IMR-90 (cell line): ENCODE measurements at places on chromosomes 4 and X. TPM values are rescaled to one million over a fixed set of nuclear protein-coding genes. Genes with fewer than 3 reads are reported as not detected.

DNA sequence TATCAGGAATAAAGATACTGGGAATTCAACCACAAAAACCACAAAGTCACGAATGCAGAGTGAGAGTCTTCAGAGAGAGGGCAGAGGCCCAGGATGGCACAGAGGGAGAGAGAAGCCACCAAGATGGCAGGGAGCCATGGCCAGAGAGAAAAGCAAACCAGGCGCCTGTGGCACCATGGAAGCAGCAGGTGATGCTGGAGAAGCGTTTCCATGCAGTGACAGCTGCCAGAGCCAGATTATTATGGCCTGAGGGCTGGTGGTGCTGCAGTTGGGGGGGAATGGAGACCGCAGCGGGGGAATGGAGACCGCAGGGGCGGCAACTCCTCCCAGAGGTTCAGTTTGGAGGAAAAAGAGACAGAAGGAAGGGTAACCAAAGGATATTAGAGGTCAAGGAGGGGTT is 5.8 kb downstream of the TAFAZZIN start:
- no peaks in the 10 kb centered on the region for H3K4me1 ChIP-seq
- DNase-seq, result no peak
- no peak overlapping the region for H3K4me3 ChIP-seq
- H3K27me3 ChIP-seq, result no peaks in the 10 kb centered on the region
- H3K27ac ChIP-seq, result no peak overlapping the region
- peaks cover 13% of the 10 kb centered on the region for H3K36me3 ChIP-seq

- no peak overlapping the region for H3K27ac ChIP-seq
- peaks cover 2% of the 10 kb centered on the region; the same call in 1 of the 2 replicates for H3K4me1 ChIP-seq
- no peak for DNase-seq
- H3K36me3 ChIP-seq, result no peaks in the 10 kb centered on the region
- no peak overlapping the region for H3K4me3 ChIP-seq
These were observed 13.3 kb upstream of the DYNLT3 start for GRCh38 chrX:37860721-37861120.

GRCh38 chr4:184643731-184644130 is 5.5 kb downstream of the CASP3 start:
- no peaks in the 10 kb centered on the region for H3K27me3 ChIP-seq
- no peak overlapping the region for H3K27ac ChIP-seq
- peaks cover 5% of the 10 kb centered on the region; the same call in 1 of the 2 replicates for H3K4me1 ChIP-seq

DNA sequence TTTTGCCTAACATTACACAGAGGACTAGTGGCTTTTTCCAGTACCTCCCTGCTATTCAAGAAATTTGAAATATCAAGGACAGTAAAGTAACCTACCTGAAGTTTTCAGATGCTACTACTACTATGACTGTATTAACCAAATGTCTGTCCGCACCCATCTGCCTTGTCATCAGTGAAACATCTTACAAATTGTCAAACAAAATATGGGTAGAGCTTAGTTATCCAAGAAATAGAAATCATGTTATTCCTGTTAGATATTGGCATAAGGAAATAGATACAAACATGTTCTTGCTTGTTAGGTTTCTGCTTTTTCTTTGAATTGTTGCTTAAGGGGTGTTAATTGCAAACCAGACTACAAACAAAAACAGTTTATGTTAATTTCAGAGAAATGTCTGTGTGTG is 63.9 kb downstream of the PLS3 start:
- H3K4me3 ChIP-seq, result no peak overlapping the region
- H3K27me3 ChIP-seq, result no peaks in the 10 kb centered on the region; the same call in 1 of the 2 replicates
- no peaks in the 10 kb centered on the region for H3K4me1 ChIP-seq
- peaks cover 2% of the 10 kb centered on the region for H3K36me3 ChIP-seq

- H3K27ac ChIP-seq, result no peak overlapping the region
- DNase-seq, result peak; percentile 65
- no peaks in the 10 kb centered on the region for H3K27me3 ChIP-seq
These were observed 154.5 kb downstream of the ATP10D start for GRCh38 chr4:47639531-47639930.

GRCh38 chr4:41540687-41541086 is 2.7 kb downstream of the LIMCH1 start:
- no peak for DNase-seq
- no peak overlapping the region for H3K27ac ChIP-seq
- no peaks in the 10 kb centered on the region for H3K4me1 ChIP-seq
- no peaks in the 10 kb centered on the region for H3K36me3 ChIP-seq
- H3K27me3 ChIP-seq, result no peaks in the 10 kb centered on the region; the same call in 1 of the 2 replicates

DNA sequence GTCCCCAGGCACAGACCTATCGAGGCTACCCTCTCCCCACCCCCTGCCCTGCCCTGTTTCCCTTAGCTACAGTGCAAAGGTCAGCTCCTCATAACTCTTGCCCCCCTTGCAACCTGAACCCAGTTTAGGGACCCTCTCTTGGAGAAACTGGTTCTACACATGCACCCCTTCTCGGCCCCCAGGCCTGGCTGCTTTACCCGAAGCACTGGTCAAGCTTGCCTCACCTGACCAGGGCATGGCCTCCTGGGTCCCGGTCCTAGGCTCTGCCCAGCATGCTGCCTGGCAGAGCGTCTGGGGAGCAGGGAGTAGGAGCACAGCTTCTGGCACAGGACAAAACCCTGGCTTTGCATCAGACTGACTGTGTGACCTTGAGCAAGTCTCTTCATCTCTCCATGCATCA is 28.0 kb downstream of the ZNF185 start:
- DNase-seq, result no peak
- peaks cover 2% of the 10 kb centered on the region; the same call in 1 of the 2 replicates for H3K4me1 ChIP-seq

ZFP42 gene
- total RNA-seq, result not detected in 2 replicates

DNA sequence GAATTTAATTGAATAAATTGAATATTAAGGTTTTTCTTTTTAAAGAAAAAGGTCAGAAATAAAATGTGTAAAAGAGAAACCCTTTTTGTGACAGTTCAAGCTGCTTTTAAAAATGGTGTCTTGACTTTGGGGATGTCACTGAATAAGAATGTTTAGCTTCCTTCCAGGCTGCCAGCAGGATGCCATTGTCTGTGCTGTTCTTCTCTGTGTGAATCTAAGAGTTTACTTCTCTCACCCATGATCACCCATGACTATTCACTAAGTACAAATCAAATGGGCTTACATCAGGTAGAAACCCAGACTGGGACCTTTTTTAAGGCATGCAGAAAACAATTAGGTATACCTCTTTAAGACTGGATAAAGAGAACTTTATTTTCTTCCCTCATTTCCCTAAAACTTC is 115.3 kb downstream of the DACH2 start:
- H3K4me3 ChIP-seq, result no peak overlapping the region
- H3K36me3 ChIP-seq, result no peaks in the 10 kb centered on the region
- no peak for DNase-seq

GRCh38 chrX:23202326-23202725 is 132.3 kb upstream of the PTCHD1 start:
- no peaks in the 10 kb centered on the region for H3K4me1 ChIP-seq
- no peaks in the 10 kb centered on the region for H3K36me3 ChIP-seq
- DNase-seq, result no peak
- no peaks in the 10 kb centered on the region for H3K27me3 ChIP-seq

GPR143 gene
- total RNA-seq, result not detected in 2 replicates

DNA sequence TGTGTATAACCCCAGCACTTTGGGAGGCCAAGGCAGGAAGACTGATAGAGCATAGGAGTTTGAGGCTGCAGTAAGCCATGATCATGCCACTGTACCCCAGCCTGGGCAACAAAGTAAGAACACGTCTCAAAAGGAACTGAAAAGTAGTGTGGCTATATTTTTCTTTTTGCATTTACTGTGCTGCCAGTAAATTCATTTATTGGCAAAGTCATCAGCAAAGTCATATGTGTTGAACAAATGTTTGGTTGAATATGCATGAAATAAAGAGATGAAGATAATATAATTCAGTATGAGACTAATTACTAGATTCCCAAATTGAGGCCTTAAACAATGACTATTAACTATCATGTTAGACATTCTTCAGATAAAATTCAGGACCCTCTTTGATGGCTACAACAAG is 829.1 kb downstream of the PCDH7 start:
- H3K27me3 ChIP-seq, result no peaks in the 10 kb centered on the region
- H3K4me1 ChIP-seq, result no peaks in the 10 kb centered on the region
- no peak overlapping the region for H3K4me3 ChIP-seq
- H3K27ac ChIP-seq, result no peak overlapping the region

DNA sequence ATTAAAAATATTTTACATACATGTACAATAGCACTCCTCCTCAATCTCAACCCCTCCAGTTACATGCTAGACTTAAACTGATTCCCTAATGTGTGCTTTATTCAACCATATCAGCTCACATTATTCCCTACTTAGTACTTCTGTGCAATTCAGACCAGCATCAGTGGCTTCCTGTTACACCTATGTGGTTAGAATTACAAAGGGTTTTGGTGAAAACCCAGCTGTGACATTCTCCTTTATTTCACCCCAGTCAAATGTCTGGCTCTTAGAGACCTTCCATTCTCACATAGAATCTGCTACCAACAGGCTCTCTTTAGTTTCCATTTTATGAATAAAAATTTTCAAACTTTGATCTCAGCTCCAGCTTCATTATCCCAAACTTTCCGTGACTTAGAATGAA is 85.2 kb upstream of the SLC7A11 start:
- H3K27ac ChIP-seq, result no peak overlapping the region
- H3K4me3 ChIP-seq, result no peak overlapping the region
- no peaks in the 10 kb centered on the region for H3K27me3 ChIP-seq
- H3K36me3 ChIP-seq, result no peaks in the 10 kb centered on the region

DNA sequence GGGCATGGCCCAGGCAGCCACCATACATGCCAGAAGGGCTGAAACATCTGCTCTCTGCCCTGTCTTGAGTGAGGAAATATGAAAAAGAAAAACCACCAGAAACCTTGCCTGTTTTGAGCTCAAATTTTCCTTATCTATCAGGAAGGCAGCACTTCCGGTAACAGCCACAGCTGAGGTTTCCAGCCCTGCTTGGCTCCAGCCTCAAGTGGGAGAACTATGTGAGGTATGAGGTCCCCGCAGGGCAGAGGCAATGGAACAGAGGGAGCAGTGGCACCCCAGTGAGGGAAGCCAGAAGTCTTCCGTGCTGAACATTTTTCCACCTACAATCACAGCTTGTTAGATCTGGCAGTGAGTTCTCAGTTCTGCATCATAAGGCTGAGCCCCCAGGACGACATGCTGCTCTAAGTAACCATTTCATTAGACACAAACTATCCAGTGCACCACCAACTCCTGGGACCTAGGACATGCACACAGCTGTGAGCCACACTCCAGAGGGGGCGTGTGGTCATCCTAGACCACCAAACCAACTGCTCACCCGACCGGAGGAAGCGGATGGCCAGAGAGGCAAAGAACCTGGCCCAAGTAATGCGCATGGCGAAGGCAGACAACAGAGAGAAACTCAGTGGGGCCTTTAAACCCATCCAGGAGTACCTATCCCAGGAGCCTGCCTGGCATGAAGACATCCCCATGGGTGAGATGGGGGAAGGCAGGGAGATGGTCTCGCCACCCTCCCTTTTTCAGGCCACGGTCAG is 22.6 kb downstream of the WDR1 start:
- peaks cover 90% of the 10 kb centered on the region for H3K36me3 ChIP-seq
- H3K27ac ChIP-seq, result peak overlapping the region; percentile 91
- H3K4me1 ChIP-seq, result peaks cover 57% of the 10 kb centered on the region
- peak; percentile 89 for DNase-seq

DNA sequence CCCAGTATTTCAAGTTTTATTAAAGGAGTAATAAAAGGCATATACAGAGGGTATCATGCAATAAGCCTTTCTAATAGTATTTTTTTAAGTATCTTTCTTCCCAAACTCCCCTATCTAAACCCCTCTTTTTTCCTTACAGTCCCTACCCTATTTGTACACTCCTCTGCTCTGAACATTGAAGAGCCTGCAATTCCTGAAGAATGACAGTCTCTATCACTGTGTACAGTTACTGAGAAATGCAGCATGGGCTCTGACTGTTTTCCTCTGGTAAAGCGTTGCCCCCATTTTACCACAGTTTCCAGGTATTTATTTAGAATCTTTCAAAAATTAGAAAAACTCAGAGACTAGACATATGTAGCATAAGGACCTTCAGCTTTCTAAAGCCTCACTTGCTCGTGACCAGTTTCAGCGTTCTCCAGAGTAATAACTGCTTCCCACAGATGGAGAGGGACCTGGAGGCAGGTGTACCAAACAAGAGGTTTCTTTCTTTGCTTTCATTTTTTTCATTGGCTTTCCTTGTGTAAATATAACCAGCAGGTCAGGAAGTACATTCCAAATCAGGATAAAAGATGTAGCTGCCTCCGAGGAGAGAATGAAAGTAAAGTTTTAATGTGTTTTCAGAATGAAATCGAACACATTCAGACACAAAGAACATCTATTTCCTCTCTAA is 230.8 kb downstream of the CFAP299 start:
- no peak for DNase-seq
- H3K27ac ChIP-seq, result no peak overlapping the region
- H3K27me3 ChIP-seq, result no peaks in the 10 kb centered on the region
- peak overlapping the region; percentile 39 for H3K4me3 ChIP-seq
- H3K36me3 ChIP-seq, result no peaks in the 10 kb centered on the region

DNA sequence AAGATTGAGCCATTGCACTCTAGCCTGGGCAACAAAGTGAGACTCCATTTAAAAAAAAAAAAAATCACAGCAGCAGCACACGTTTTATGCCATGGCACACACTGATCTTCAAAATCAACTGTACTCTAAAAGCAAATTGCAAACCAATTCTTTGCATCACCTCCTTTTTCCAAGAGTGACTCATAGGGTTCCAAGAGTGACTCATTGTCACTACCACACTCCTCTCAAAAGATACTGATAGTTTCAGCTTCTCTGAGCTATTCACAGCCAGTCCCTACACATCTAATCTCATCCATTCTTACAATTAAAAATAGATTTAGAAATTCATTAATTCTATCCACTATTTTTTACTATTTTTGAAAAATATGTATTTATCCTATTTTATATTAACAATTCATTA is 1494.9 kb upstream of the AGA start:
- H3K27ac ChIP-seq, result no peak overlapping the region
- no peak overlapping the region for H3K4me3 ChIP-seq
- H3K4me1 ChIP-seq, result no peaks in the 10 kb centered on the region
- no peaks in the 10 kb centered on the region for H3K27me3 ChIP-seq
- H3K36me3 ChIP-seq, result no peaks in the 10 kb centered on the region

GPR119 gene
- not detected in 2 replicates for total RNA-seq

GRCh38 chrX:122866532-122866931 is 317.5 kb upstream of the GRIA3 start:
- no peaks in the 10 kb centered on the region for H3K27me3 ChIP-seq
- peak; percentile 17 for DNase-seq
- no peaks in the 10 kb centered on the region for H3K36me3 ChIP-seq
- no peak overlapping the region for H3K27ac ChIP-seq

DTHD1 gene
- total RNA-seq, result not detected in 2 replicates

GRCh38 chr4:183936574-183937345 is 31.7 kb downstream of the STOX2 start:
- no peaks in the 10 kb centered on the region for H3K27me3 ChIP-seq
- no peak overlapping the region for H3K4me3 ChIP-seq

- DNase-seq, result no peak
- no peaks in the 10 kb centered on the region for H3K4me1 ChIP-seq
- H3K27me3 ChIP-seq, result peaks cover 2% of the 10 kb centered on the region
- no peak overlapping the region for H3K4me3 ChIP-seq
- H3K27ac ChIP-seq, result no peak overlapping the region
These were observed 48.3 kb downstream of the RAI2 start for GRCh38 chrX:17812763-17813162.
